ENCODE measurements at places on chromosomes 3 and 15. TPM values are rescaled to one million over a fixed set of nuclear protein-coding genes. Genes with fewer than 3 reads are reported as not detected.

The GOLGA8O gene
- total RNA-seq = not detected

The C3orf52 gene
- 2.3 TPM for total RNA-seq

The LRRC34 gene
- total RNA-seq = 7.1 TPM

The ZBTB38 gene
- total RNA-seq = 187 TPM

The EBLN2 gene
- 8.9 TPM for total RNA-seq

The XYLB gene
- 2.2 TPM for total RNA-seq

The LRTM1 gene
- total RNA-seq = not detected

The ANKRD63 gene
- total RNA-seq = not detected

The TRIM71 gene
- not detected for total RNA-seq

The ERICH6 gene
- total RNA-seq = not detected

The ISLR gene
- total RNA-seq = 52.6 TPM

The CPLX3 gene
- not detected for total RNA-seq

The MYZAP gene
- total RNA-seq = 13.6 TPM

The TNIK gene
- 40.9 TPM for total RNA-seq

The SLC22A14 gene
- total RNA-seq = not detected

The SETD2 gene
- 54.8 TPM for total RNA-seq

The TGM4 gene
- not detected for total RNA-seq

The TMEM62 gene
- total RNA-seq = 21.9 TPM

The GRAMD1C gene
- total RNA-seq = 0.54 TPM

The SLC12A6 gene
- total RNA-seq = 14.8 TPM

The ITGB5 gene
- total RNA-seq = 165 TPM

The GHRL gene
- 0.47 TPM for total RNA-seq

The PPP1R14D gene
- not detected for total RNA-seq

The IQCH gene
- 0.27 TPM for total RNA-seq

The PLA2G4B gene
- total RNA-seq = 7.0 TPM

The NANOGP8 gene
- 4.0 TPM for total RNA-seq

The C3orf18 gene
- total RNA-seq = 27.9 TPM

The C2CD4A gene
- total RNA-seq = 0.12 TPM

The SKOR1 gene
- 0.46 TPM for total RNA-seq

The AHSG gene
- total RNA-seq = not detected

The PCSK6 gene
- total RNA-seq = 15.3 TPM

The BNC1 gene
- total RNA-seq = 2.0 TPM

The IQCF5 gene
- not detected for total RNA-seq

The GABRB3 gene
- 4.2 TPM for total RNA-seq

All from gastroesophageal sphincter (tissue), 4 donors.